Naive thymus-derived CD4-positive, alpha-beta T cell (primary cell): ENCODE measurements at places on chromosomes 1 and 21. TPM values are rescaled to one million over a fixed set of nuclear protein-coding genes. Genes with fewer than 3 reads are reported as not detected.

DNA sequence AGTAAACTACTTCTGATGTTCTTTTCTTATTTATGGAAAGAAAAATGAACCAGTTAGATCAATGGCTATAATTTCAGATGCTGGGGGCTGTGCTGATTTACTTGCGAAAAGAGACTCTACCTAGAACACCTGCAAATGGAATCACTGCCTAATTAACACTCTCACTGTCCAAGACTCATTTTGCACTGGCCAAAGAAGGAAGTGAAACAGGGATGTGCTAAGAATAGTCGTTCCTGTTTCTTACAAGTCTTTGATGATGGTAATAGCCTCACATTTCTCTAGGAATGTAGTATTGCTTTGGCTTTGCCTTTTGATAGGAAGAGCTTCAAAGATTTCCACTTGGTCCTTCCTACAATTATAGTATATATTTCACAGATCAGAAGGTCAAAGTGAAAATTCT, 12.7 kb upstream of the TSNAX start:
- no peaks in the 10 kb centered on the region for H3K4me1 ChIP-seq
- H3K27me3 ChIP-seq = no peaks in the 10 kb centered on the region
- no peak overlapping the region for H3K4me3 ChIP-seq
- no peak overlapping the region for H3K27ac ChIP-seq
- H3K36me3 ChIP-seq = no peaks in the 10 kb centered on the region

DNA sequence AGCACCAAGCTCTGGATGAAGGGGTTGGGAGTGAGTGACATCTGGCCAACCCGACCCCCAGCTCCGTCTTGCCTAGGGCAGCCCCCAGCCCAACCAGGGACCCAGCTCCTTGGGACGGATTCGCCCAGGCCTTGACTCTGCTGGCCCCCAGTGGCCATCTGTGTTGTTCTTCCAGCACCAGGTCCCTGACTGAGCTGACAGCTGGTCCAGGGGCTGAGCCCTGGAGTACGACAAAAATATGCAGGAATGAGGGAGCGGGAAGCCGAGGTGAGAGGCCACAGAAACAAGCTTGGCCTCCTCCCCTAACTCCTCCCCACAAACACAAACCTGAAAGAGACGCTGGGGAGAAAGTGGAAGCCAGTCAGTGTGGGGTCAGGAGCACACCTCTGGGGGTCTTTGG, 55.0 kb upstream of the PAX7 start:
- H3K4me1 ChIP-seq = no peaks in the 10 kb centered on the region
- no peaks in the 10 kb centered on the region for H3K27me3 ChIP-seq
- no peak overlapping the region for H3K27ac ChIP-seq
- no peaks in the 10 kb centered on the region for H3K36me3 ChIP-seq
- DNase-seq = no peak

GRCh38 chr1:159746666-159747065, 32.3 kb upstream of the CRP start:
- H3K27ac ChIP-seq = no peak overlapping the region
- no peak for DNase-seq

GRCh38 chr1:93616996-93617669, 64.5 kb downstream of the BCAR3 start:
- no peaks in the 10 kb centered on the region for H3K36me3 ChIP-seq
- no peak overlapping the region for H3K27ac ChIP-seq
- H3K27me3 ChIP-seq = no peaks in the 10 kb centered on the region
- DNase-seq = no peak
- H3K4me1 ChIP-seq = peaks cover 11% of the 10 kb centered on the region
- H3K4me3 ChIP-seq = no peak overlapping the region

GRCh38 chr1:62826901-62827300, 43.0 kb downstream of the ATG4C start:
- no peaks in the 10 kb centered on the region for H3K4me1 ChIP-seq
- peaks cover 7% of the 10 kb centered on the region for H3K36me3 ChIP-seq
- H3K4me3 ChIP-seq = no peak overlapping the region
- no peak overlapping the region for H3K27ac ChIP-seq
- DNase-seq = no peak
- H3K27me3 ChIP-seq = no peaks in the 10 kb centered on the region

GRCh38 chr1:20153000-20153418, 13.9 kb downstream of the PLA2G2F start:
- H3K27ac ChIP-seq = no peak overlapping the region
- H3K4me1 ChIP-seq = peaks cover 11% of the 10 kb centered on the region
- H3K4me3 ChIP-seq = no peak overlapping the region
- no peak for DNase-seq
- no peaks in the 10 kb centered on the region for H3K36me3 ChIP-seq

DNA sequence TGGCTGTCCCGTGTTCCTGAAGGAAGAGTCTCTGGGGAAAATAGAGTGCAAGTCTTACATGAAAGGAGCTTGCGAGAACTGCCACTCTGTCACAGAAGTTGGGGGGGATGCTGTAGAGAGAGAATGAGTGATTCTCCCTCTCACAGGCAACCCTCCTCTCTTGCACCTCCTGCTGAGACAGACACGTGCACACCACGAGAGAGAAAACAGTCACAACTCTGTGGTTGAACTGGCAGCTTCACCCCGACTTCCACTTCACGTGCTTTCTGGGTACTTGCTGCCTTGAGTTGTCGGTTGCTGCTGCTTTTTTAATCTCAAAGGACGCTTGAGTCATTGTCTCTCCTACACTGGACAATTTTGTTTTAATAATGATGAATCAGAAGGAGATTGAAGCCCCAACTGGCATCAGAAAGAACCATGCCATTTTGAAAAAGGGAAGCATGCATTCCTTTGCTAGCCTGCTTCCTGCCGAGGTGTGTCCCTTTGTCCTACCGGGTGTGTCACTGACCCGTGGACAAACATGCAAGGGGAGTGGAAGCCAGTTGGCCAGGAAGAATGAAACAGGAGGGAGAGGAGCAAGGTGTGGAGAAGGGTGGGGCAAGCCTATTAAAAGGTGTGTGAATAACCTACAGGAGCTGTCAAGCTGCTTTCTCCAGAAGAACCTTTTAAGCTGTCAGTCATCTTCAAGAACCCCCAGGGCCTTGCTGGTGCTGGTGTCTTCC, 164.2 kb downstream of the CACNA1E start:
- H3K27ac ChIP-seq = no peak overlapping the region
- H3K4me3 ChIP-seq = no peak overlapping the region
- no peaks in the 10 kb centered on the region for H3K27me3 ChIP-seq
- no peaks in the 10 kb centered on the region for H3K4me1 ChIP-seq

FCER1G gene
- total RNA-seq = 14.5 TPM

MPZL1 gene
- total RNA-seq = 8.6 TPM

SH2D1B gene
- total RNA-seq = not detected in 2 replicates

FAM151A gene
- not detected for total RNA-seq

THEM5 gene
- not detected in 2 replicates for total RNA-seq

SPRR2D gene
- not detected for total RNA-seq
